ENCODE measurements at places on chromosomes 4 and X. TPM values are rescaled to one million over a fixed set of nuclear protein-coding genes. Genes with fewer than 3 reads are reported as not detected.

DMRTC1B gene
- total RNA-seq: 0.21 TPM

HPSE gene
- 17.4 TPM for total RNA-seq

PLP1 gene
- not detected for total RNA-seq

ASB12 gene
- not detected for total RNA-seq

GAB3 gene
- 3.3 TPM for total RNA-seq

PDZD4 gene
- 2.5 TPM for total RNA-seq

- DNase-seq: no peak
Observed at GRCh38 chrX:37745835-37746217, 34.0 kb upstream of the CYBB start.

- DNase-seq: no peak
Observed at GRCh38 chr4:182931691-182932345, 14.6 kb upstream of the DCTD start.

- DNase-seq: no peak
Observed at GRCh38 chr4:98786866-98787265, 128.5 kb upstream of the TSPAN5 start.

DNA sequence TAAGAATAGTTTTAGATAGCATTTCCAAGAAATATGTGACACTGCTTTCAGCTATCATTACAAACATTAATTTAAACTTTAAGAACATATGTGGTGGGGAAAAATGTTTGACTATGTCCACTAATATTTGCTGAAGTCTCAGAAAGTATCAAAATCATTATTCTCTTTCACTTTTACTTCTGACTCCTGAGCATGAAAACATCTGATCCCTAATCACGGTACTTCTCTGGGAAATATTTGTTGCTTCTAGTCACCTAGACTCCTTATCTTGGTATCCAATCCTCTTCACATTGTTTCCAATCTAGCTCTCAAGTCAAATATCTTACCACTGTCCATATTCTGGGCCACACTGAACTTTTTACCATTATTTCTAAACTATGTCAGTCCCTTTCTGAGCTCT is 10.8 kb downstream of the NUDT6 start:
- no peak for DNase-seq

DNA sequence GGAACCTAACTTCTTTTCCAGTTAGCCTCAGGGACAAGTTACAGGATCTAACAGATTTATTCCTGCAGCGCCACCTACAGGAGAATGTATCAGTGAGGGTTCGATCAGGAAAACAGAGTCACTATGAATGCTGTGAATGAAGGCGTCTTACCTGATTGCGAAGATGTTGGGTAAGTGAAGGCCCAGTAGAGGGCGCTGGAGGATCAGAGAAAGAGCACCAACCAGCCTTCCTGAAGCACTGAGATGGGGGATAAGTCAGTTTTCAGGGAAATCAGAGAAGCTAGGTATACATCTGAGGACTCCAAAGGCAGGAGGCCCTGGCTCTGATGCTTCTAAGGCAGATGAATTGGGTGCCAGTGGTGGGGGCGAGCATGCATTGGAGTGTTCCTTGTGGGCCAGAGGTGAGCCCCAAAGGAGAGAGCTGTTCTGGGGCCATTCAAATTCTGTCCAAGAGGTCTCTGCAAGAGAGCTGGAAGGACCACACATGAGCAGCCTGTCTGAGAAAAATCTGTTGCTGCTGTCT is 169.9 kb upstream of the AADAT start:
- peak; percentile 58 for DNase-seq

DNA sequence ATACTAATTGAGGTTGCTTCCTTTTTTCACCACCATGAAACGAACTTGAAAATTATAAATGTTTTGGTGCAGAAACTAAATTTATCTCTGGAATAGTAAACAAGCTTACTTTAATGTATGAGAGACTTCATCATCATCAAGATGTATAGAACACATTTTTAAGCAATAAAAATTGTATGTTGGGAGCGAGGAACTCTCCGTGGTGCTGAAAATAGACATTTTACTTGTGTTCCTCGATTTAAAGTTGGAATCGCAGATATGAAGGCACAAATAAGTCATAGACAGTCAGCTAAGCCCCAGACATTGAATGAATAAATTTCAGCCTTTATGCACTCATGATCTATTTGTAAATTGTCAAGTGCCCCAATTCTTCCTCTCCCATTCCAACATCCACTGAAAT is 310.7 kb downstream of the STK32B start:
- DNase-seq: no peak

DNA sequence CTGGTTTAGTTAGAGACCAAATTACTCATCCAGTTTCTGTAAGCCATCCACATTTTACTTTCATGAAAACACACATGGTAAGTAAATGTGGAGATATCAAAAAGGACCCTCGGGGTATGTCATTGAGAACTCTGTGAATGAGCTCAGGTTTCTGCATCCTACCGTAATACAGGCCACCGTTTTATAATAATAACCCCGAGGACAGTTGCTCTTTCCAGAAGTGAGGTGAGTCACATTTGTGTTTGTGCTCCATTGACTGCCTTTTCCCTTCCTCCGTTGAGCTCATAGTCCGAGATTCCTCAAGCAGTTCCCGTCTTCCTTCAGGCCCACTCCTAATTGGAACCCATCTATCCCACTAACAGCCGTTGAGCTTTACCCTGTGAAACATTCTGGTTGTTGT is 95.3 kb downstream of the GRID2 start:
- no peak for DNase-seq

GRCh38 chrX:48030237-48030636 is 23.4 kb downstream of the SPACA5 start:
- DNase-seq: no peak

DNA sequence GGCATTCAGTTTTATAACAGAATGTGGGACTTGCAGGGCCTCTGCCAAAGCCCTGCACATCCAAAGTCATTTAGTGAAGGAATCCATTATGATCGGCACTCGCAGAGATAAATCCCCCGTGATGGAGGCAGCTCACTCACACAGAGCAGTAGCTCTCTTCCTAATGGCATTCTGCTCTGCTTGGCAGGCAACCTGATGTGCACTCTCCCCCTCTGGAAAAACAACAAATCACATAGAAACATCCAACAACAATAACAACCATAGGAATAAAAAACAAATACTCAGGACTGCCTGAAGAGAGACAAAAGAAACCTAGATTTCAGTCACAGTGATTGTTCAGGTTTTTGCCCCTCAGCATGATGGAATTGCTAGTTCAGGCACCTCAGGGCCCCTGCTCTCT is 59.7 kb downstream of the NAA11 start:
- DNase-seq: no peak

DNA sequence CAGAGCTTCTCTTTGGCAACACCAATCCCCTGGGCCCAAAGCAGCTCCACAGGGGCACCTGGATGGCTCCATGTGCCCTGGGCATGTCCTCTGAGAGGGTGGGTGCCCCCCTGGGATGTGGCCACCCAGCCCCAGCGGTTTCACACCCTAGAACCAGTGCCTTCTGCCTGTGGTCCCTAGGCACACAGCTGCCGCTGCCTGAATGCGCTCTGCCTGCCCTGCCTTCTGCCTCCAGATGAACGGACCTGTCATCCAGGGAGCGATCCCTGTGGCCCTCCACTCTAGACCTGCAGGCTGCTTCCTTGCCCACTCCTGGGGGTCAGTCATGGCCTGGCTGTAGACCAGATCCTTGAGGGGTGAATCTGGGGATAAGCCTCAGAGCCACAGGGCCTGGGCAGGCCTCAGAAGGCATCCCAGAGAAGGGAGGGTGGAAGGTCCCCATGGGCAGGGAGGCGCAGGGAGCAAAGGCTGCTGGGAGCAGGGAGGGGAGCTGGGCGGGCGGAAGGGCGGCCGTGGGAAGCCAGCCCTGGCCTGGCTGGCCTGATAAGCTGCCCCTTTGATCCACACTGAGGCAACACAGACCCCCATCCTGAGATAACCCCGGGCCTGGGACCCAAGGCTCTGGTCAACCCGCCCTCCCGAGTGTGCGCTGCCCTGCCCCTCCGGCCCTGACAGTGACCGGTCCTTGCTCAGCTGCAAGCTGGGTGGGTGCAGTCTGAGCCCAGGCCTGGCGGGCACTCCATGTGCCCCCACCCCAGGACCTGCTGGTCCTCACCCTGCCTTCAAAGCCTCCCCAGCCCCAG is 8.1 kb upstream of the FGFR3 start:
- no peak for DNase-seq

GRCh38 chr4:101347267-101347556 is at the start of gene PPP3CA:
PPP3CA (minus strand) TSS chr4:101347526.
- no peak for DNase-seq

GRCh38 chrX:106606571-106606970 is 5.2 kb upstream of the RADX start:
- no peak for DNase-seq

DNA sequence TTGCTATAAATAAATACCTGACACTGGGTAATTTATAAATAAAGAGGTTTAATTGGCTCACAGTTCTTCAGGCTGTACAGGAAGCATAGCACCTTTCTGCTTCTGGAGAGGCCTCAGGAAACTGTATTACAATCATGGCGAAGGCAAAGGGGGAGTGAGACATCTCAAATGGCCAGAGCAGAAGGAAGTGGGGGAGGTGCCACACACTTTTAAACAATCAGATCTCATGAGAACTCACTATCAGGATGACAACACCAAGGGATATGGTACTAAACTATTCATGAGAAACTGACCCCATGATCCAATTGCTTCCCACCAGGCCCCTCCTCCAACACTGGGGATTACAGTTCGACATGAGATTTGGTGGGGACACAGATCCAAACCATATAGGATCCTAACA is 11.7 kb upstream of the TCEAL9 start:
- no peak for DNase-seq

- no peak for DNase-seq
Observed at GRCh38 chr4:141654098-141654497, 17.7 kb downstream of the IL15 start.

- no peak for DNase-seq
Observed at GRCh38 chr4:169971456-169972015, 54.7 kb downstream of the MFAP3L start.

DNA sequence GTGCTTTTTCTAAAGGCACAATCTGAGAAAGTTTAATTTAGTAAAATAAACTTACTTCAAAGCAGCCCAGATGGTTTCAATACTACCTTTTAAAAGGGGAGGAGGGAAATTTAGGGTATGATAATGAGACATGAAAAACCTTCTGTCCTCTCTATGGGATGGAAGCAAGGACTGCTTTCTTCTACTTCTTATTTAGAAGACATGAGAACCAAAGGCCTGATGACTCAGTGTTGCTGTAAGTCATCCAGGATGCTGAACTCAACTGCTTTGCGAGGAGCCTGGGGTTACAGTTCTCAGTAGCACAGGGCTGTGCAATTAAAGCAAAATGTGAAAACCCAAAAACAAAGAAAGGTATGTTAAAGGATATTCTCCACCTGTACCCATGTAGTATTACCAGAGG is 140.8 kb upstream of the EDNRA start:
- no peak for DNase-seq

DNA sequence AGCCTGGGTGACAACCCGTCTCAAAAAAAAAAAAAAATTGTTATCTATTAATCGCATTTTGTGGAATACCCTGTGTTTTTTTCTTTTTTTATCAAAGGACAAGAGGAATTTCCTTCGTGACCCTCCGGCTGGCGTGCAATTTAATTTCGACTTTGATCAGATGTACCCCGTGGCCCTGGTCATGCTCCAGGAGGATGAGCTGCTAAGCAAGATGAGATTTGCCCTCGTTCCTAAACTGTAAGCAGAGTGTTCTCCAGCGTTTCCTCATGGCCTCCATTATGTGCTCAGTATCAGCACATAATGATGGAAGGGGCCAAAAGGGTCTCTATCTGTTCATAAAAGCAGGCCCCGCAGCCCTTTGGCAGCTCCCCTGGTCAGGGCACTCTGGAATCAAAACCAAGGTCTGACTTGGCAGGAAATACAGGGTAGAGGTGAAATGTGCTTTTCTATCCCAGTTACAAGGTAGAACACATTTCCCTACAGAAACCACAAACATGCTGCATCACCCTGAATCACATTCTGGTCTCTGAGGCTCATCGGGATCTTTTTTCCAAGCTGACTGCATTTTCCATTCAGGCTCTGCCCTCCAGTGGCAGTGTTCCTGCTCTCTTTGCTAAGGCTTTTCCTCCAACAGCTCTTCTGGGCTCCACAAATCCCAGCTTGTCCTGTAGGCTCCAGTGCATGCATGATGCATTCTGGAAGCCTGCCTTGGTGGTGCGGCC is 24.4 kb downstream of the SYAP1 start:
- DNase-seq: no peak

DNA sequence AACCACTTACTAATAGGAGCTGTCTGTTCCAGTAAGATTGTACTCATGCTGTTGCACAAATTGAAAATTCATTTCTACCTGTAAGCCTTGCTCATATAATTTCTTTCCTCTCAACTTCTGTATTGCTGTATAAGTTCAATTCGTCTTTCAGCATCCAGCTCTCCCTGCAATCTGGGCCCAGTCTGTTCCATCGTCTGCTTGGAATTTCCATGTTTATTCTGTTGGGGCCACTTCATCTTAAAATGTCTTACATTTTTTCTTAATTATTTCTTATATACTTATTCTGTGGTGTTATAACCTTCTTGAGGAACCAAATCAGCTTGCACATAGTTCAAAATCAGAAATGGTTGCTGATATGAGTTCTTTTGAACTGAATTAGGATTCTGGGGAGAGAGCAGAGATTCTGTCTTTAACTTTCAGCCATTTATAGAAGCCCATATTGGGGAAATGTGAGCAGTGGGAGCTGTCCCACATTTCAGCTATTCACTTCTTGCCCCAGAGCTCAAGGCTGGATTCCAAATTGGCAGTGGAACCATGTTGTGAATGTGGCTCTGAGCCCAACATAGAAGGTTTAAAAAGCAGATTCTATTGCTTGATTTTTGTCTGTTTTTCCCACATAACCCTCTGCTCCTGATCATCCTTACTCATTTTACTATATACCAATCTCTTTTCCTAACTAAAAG is 291.9 kb downstream of the BMPR1B start:
- no peak for DNase-seq

- DNase-seq: no peak
Observed at GRCh38 chr4:142721187-142721586, 124.9 kb downstream of the INPP4B start.

- no peak for DNase-seq
Observed at GRCh38 chrX:152640034-152640818, 2.5 kb downstream of the GABRQ start.

DNA sequence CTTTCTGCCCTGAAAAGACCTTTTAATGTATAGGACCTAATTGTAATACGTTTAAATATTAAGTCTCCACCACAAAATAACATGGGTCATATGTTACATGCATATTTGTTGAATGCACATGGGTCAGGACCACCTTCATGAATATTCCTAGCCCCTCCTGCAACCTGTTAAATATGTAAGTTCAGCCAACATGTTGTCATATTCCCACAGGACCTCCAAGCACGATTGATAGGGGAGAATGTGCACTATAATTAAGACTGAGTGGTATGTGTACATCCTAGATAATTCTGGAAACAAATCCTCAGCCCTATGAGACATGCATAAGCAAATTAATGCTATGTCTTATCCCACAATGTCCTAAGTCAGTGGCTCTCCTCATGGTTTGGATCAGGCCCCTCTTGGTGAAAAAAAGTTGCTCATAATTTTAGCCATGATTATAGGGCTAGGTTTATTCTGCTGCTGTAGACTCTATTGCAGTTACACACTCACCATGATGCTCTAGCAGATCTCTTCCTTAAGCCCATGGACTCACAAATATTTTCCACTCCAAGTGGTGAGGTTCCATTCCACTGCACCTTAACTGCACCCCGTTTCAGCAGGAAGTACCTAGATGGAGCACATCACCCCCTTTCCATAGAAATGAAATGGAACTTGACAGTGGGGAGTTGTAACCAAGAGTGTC is 10.2 kb downstream of the TIGD2 start:
- DNase-seq: no peak

- DNase-seq: no peak
Observed at GRCh38 chr4:7262134-7262533, 69.8 kb downstream of the SORCS2 start.
